NCI-H1092 (cell line): ENCODE measurements at places on chromosomes 5 and 9.
A peak's percentile ranks its signal among the peaks of the same experiment; 100 is the strongest.

DNA sequence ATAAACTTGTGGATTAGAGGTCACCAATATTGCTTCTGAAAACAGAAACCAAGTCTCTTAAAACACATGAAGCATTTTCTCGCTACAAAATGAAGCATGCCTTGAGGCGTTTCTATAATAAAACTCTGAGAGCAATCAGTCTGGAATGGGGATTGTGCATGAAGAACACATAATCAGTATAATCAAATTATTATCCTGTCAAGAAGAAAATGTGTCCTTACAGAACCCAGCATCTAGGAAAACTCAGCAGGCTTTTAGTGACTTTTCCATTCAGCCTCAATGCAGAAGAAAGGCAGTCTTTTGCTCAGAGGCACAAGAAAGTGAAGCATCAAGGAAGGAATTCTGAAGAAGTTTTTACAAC is 121.9 kb downstream of the CDH18 start:
- DNase-seq = no peak

- DNase-seq = no peak
Measured at GRCh38 chr9:20187318-20187717, 398.5 kb upstream of the SLC24A2 start.

DNA sequence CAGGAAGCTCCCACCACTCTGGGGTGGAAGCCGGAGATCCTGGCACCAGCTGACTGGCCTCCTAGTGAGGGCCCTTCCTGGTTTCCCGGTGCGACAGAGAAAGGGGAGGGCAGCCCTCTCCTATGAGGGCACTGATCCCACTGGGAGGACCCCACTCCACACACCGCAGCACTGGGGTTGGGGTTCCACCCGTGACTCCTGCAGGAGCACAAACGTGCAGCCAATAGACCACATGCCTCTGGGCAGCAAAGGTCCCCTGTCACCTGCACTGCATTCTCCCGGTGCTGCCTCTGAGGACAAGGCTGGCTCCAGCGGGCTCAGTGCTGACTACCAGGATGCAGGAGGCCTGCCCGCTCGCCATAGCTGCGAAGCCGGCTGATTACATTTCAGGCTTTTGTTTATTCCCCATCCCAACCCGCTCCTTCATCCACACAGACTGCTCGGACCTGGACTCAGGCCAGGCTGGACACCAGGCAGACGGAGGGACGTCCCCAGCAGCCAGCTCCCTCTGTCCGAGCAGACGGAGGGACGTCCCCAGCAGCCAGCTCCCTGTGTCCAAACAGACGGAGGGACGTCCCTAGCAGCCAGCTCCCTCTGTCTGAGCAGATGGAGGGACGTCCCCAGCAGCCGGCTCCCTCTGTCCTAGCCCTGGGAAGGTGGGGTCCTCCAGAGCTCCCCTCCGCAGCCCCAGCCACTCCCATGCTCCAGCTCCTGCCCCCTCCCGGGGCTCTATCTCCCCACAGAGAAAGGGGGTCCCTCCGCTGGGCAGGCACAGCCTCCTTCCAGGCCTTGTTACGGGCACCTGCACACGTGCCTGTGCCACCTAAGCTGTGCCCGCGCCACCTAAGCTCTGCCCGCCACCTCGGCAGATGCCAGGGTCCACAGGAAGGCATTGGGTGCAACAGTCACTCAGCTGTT is 8.8 kb upstream of the CEP72 start:
- no peak for DNase-seq

- no peak for DNase-seq
Measured at GRCh38 chr5:17663182-17663581, 28.9 kb downstream of the TAF11L14 start.

- DNase-seq = no peak
Measured at GRCh38 chr9:20369391-20369790, 252.9 kb downstream of the MLLT3 start.

DNA sequence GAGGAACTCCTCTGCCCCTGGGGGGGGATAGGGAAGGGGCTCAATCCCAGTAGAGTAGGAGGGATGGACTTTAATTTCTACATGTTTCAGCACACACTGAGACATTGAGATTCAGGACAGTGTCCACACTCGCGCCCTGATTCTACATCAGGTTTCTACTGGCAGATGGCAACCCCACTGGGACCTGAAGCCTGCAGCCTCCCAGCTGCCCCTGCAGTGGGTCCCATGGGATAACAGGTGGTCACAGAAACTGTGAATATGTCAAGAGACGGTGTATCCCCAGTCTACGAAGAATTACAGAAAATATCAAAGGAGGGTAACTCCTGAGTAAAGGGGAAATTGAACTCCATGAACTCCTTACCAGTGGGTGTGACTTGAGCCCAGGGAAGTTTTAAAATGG is 2.4 kb upstream of the TERT start:
- DNase-seq = no peak

- no peak for DNase-seq
Measured at GRCh38 chr5:158462349-158463114, 603.6 kb upstream of the CLINT1 start.

GRCh38 chr9:100190339-100190738 is 91.3 kb downstream of the INVS start:
- no peak for DNase-seq

DNA sequence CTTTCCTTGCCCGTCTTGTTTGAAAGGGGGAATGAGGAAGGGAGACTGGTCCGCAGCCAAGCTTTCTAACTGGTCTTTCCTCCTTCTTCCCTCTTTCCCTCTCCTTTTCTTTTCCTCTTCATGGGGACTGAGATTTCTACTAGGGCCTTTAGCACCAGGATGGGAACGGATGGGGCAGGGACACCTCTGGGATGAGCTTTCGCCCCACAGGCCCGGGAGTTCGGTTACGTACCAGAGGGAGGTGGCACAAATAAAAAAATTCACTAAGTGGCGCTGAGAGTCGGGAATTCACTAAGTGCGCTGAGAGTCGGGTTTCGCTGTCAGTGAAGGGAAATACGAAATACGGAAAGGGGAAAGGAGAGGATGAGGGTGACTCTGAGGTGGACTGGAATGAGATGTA is 21.6 kb downstream of the BTNL9 start:
- no peak for DNase-seq

DNA sequence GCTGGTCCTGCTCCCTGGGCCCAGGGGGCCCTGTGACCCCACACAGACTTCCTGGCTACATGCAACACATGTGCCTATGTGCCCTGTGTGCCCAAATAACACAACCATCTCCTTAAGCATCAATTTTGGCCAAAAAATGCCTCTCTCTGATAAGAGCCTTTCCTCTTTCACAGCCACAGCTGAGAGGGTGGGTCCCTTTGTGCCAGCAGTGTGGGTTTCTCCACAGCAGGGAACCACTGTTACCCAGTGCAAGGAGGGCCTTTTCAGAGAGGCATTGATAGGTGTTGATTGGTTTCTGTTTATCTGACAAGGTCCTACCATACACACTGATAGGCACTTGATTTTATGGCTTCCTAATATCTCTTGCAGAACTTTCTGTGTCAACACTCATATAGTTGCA is 42.7 kb downstream of the SYK start:
- no peak for DNase-seq

DNA sequence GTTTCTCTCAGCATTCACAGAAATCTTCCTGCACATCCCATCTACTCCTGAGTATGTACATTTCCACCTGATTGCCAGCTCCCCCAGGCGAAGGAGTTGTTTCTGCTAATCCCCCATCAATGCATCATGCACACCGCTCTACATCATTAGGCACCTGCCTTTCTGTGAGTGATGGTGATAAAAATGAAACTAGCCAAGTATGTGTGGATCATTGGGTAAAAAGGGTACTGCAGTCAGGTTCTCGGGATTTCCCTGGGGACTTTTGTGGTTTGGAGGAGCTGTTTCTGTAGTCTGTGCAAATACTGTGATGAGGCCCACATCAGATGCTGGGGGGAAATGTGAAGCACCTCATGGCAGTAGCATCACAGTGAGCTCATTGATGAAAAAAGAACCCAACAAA is 30.4 kb downstream of the CAMK4 start:
- DNase-seq = peak; percentile 4

GRCh38 chr5:72077390-72077789 is 29.9 kb upstream of the MAP1B start:
- no peak for DNase-seq

- DNase-seq = no peak
Measured at GRCh38 chr5:138610415-138610917, 35.3 kb upstream of the HSPA9 start.

- no peak for DNase-seq
Measured at GRCh38 chr9:4382722-4383317, 83.0 kb upstream of the GLIS3 start.

DNA sequence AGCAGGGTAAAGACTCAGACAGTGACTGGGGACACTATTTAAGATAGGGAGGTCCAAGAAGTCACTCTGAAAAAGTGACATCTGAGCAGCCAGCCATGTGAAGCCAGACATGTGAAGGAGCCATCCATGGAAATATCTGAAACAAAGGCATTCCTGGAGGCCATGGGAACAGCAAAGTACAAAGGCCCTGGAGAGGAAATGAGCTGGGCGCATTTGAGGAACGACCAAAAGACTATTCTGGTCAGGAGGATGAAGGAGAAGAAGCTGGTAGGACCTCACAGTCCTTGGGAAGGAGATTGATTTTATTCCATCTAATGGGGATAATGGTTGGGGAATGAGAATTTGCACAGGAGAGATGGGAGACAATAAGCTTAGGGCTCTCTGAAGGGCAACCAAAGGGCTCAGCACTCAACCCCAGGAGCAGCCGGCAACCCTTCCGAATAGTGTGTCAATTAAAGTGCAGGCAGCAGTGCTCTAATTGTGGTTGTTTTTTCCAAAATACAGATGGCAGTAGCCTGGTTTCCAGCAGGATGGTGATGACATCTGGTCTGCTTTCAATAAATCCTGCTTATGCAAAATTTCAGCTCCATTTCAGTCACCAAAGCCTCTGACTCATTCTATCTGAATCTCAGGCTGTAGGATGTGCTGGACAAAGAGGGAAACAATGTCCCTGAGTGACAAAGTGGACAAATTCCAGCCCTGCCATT is 26.7 kb downstream of the FOXI1 start:
- DNase-seq = no peak
